ENCODE measurements at places on chromosomes 4 and X. TPM values are rescaled to one million over a fixed set of nuclear protein-coding genes. Genes with fewer than 3 reads are reported as not detected.

- peak; percentile 12 for DNase-seq
Measured at GRCh38 chrX:108362026-108362425, 76.2 kb downstream of the COL4A6 start.

DNA sequence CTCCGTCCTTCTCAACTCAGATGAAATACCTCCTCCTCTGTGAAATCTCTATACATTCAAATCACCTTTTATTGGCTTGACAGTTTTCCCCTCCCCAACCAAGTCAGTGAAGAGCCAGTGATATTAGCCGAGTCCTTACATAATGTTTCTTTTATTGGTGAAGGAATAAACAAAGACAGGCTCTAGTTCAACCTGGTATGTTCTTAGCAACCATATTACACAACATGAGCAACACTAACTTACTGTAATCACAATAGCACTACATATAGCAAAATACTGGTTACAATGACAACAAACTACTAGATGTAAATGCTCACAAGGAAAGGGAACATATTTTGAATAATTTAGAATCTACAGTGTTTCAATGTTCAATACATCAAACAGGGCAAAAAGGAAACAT is 19.9 kb downstream of the DHX15 start:
- DNase-seq, result no peak

GRCh38 chr4:169802873-169803272 is 45.1 kb upstream of the HPF1 start:
- no peak for DNase-seq

The PROM1 gene
- 124 TPM for total RNA-seq

DNA sequence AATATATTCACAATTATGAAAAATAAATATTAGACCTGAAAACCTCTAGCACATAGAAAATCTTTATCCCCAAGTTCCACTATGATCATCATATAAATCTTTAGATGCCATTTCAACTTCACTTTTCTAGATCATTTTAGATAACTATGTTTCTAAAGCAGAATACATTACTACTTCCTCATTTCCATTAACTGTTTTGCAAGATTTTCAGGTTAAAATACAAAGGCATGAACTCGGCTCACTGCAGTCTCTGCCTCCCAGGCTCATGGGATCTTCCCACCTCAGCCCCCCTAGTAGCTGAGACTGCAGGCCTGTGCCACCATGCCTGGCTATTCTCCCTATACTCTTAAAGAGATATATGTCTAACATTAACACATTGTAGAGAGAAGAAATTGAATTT is 1365.9 kb upstream of the AGA start:
- no peak for DNase-seq

DNA sequence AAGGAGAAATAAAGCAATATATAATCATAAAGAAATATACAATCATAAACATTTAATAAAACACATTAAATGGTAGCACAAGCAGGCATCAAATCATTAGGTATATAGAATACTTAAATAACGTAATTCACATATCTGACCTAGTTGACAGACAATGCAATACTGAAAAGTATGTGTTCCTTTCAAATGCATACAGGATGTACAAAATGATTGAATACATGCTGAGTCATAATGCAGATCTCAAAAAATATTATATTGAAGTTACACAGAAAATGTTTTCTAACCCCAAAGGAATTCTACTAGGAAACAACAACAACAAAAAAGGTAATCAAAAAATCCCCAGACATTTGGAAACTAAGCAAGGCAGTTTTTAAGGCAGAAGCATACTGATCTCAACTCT is 1072.0 kb upstream of the INTU start:
- no peak for DNase-seq

GRCh38 chr4:144709159-144709558 is 63.2 kb downstream of the HHIP start:
- no peak for DNase-seq

The CNKSR2 gene
- 9.4 TPM for total RNA-seq

DNA sequence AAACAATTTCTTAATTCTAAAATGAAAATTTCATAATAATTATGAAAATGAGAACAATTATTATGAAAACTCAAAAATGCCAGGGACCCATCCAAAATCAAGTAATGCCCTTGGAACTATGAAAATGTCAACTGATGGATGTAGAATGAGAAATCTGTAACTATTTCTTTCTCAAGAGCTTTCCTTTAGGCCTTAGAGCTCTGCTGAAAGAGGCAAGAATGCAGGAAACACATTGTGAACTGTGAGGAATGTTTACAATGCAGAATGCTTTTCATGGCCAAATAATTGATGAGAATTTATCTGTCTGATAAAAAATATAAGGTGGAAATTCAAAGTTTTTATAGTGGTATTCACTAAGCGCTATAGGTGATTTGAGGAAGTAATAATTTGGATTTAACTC is 207.1 kb upstream of the PCDH18 start:
- DNase-seq, result no peak

The CYTL1 gene
- total RNA-seq, result not detected

- no peak for DNase-seq
Measured at GRCh38 chr4:77100234-77100633, 24.4 kb upstream of the CCNI start.

- DNase-seq, result peak; percentile 26
Measured at GRCh38 chrX:1026263-1027015, 186.0 kb downstream of the CRLF2 start.

GRCh38 chr4:73603271-73603710 is 16.9 kb downstream of the RASSF6 start:
- peak; percentile 92 for DNase-seq

The CXCL3 gene
- 45.1 TPM for total RNA-seq

The MAOB gene
- 8.6 TPM for total RNA-seq

The SPANXC gene
- total RNA-seq, result not detected

The XAGE2 gene
- total RNA-seq, result not detected

The EREG gene
- not detected for total RNA-seq
